ENCODE measurements at places on chromosomes 7 and 10. TPM values are rescaled to one million over a fixed set of nuclear protein-coding genes. Genes with fewer than 3 reads are reported as not detected.

DNA sequence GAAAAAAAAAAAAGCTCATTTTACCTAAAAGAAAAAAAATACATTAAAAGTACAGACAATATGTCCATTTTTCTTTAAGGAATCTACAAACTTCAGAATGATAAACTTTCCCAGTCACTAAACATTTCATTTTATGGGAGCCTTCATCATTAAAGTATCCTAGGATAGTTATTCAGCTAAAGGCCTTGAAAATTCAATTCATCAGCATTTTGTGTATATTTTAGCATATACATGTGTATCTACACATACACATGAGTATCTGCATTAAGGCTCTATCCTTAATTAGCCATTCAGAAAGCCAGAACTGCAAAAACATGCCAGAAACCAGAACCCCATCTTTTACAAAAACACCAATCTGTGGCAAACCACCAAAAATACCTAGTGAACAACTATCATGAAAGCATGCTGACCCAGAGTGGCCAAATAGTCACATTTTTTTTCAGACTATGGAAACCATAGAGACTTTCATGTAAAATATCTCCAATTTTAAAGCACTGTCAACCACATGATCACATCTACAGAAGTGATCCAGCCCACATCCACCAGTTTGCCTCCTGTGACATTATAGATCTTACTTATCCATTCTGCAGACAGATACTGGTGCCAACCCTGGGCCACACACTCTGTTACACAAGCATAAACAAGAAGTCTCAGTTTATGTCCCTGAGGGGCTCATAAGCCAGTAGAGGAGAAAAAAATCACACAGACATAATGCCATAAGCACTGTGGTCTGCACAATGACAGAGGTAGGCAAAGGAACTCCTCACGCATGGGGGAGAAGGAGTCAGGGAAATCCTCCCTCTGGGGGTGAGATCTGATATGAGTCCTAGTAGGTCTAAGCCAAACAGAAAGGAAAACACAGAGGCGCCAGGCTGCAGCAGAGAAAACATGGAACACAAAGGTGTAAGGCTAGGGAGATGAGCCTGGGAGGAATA, 79.2 kb downstream of the SRPK2 start:
- H3K27ac ChIP-seq, result peak overlapping the region; percentile 59
- H3K4me3 ChIP-seq, result no peak overlapping the region
- no peaks in the 10 kb centered on the region for H3K27me3 ChIP-seq
- DNase-seq, result no peak
- peaks cover 35% of the 10 kb centered on the region for H3K4me1 ChIP-seq

DNA sequence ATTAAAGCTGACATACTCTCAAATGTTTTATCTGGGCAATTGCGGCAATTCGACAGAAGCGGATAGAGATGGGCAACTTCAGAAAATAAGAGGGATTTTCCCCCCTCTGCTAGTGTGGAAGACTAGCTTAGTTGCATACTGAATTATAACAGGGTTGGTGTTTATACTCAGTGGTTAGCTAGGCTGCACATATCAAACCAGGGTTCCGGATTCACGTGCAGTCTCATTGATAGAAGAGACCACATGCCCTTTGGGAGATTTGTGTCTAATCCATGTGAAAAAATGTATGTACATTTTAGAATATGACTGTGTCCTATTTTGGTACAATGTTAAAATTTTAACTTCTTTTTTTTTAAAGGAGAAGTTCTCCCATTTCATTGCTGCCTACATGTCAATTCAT, 136.9 kb upstream of the FZD1 start:
- H3K27ac ChIP-seq, result no peak overlapping the region
- H3K4me3 ChIP-seq, result no peak overlapping the region
- no peaks in the 10 kb centered on the region for H3K27me3 ChIP-seq
- peaks cover 8% of the 10 kb centered on the region for H3K36me3 ChIP-seq
- H3K4me1 ChIP-seq, result peaks cover 31% of the 10 kb centered on the region

DNA sequence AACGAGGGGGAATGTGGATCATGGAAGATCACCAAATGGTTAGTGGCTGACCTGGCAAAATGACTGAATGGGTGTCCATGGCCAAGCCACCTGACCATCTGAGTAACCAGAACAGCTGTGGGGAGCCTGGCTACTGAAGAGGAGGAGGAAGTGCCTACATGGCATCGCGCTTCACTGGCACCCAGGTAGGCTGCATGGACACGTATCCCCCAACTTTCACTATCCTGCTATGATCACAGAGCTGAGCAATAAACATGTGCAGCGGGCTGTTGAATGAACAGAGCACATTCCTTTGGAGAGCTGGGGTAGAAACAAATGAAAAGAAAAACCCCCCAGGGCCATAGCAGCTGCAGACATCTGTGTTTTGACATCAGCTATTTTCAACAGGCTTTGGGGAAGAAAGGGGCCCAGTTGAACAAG, 6.5 kb downstream of the AKR1B1 start:
- no peak overlapping the region for H3K4me3 ChIP-seq
- DNase-seq, result no peak
- peaks cover 51% of the 10 kb centered on the region for H3K36me3 ChIP-seq
- H3K27ac ChIP-seq, result peak overlapping the region; percentile 12

DNA sequence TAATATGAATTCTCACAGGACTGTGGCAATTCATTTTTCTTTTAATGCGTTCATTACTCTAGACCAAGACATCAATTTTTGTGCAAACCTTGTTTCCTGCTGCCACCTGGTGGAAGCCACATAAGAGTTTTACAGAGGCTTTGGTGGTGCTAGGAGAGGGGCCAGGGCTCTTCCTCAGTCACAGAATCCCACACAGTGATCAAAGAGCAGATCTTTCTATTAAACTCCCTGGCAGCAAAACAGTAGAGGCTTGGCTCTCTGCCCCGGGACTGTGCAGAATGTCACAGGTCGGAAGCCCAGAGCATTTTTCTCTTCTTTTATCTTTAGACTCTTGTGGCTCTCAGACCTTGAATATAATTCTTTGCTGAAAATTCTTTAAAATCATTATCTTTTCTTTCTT, 506.4 kb upstream of the C7orf33 start:
- H3K4me3 ChIP-seq, result no peak overlapping the region
- DNase-seq, result peak; percentile 62
- no peak overlapping the region for H3K27ac ChIP-seq
- H3K27me3 ChIP-seq, result no peaks in the 10 kb centered on the region

DNA sequence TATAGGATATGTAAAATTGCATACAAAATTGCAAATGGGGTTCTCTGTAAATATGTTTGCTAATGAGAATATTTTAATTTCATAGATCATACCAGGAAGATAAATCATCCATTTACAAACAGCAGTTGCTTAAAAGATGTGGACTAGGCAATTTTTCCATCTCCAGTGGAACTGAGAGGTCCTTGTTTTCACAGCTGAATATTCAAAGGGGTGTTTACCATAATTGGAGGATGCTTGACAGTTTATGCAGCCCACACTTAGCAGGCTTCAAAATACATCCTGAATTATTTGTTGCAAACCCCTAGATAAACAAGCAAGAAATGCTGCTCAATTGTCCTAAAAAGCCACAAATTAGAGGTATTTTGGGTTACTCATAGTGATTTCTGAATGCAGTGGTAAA, 69.9 kb downstream of the ADARB2 start:
- no peak overlapping the region for H3K4me3 ChIP-seq
- H3K4me1 ChIP-seq, result peaks cover 11% of the 10 kb centered on the region
- no peaks in the 10 kb centered on the region for H3K27me3 ChIP-seq
- H3K27ac ChIP-seq, result no peak overlapping the region
- no peaks in the 10 kb centered on the region for H3K36me3 ChIP-seq
- no peak for DNase-seq

GRCh38 chr7:16015981-16016380, 329.5 kb upstream of the MEOX2 start:
- H3K36me3 ChIP-seq, result no peaks in the 10 kb centered on the region
- H3K4me3 ChIP-seq, result no peak overlapping the region
- no peaks in the 10 kb centered on the region for H3K27me3 ChIP-seq
- no peaks in the 10 kb centered on the region for H3K4me1 ChIP-seq
- no peak for DNase-seq

- no peak overlapping the region for H3K27ac ChIP-seq
- 0 out of 2 replicates have a peak, but pooled peaks cover under 1% of the 10 kb centered on the region for H3K36me3 ChIP-seq
- DNase-seq, result no peak
- peaks cover 21% of the 10 kb centered on the region for H3K4me1 ChIP-seq
- H3K4me3 ChIP-seq, result no peak overlapping the region
These were observed 110.4 kb downstream of the TCF7L2 start for GRCh38 chr10:113060201-113061053.

DNA sequence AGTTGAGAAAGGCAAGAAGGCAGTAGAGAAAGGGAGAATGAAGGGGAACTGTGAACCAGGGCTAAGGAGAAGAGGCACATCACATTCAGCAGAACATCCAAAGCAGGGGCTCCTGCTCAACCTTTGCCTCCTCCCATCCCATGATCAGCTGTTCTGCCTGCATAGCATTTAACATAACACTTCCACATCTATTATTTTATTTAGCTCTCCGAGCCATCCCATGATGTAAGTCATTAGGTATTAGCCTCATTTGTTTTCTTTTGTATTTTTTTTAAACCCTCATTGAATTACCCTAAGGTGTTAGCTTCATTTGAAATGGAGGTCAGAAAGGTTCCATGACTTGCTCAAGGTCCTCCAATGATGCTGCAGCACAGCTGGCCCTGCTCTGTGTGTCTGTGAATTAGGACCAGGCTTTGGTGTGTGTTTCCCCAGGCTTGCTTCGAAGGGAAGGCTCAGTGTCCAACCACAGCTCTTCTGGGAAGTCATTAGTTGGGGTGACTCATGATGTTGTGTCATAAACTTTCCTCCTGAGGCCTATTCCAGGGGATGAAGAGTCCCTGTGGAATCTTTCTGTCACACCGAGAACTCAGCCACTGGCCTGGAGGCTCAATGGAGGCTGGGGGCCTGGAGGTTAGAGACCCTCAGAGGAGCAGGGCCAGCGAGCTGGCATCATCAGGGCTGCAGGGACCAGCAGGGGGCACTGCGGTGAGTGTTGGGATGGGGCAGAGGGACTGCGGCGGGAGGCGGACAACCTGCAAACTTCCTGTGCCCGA, 16.5 kb downstream of the NPFFR1 start:
- peaks cover 2% of the 10 kb centered on the region for H3K4me1 ChIP-seq
- no peak overlapping the region for H3K27ac ChIP-seq
- DNase-seq, result peak; percentile 79
- no peak overlapping the region for H3K4me3 ChIP-seq
- peaks cover 9% of the 10 kb centered on the region for H3K27me3 ChIP-seq

LRRC18 gene
- not detected for total RNA-seq

CFTR gene
- 0.89 TPM for total RNA-seq

CTAGE4 gene
- total RNA-seq, result 23.3 TPM

DRGX gene
- not detected for total RNA-seq

GRCh38 chr7:88289564-88290025, 17.1 kb downstream of the STEAP4 start:
- H3K27ac ChIP-seq, result no peak overlapping the region
- H3K4me3 ChIP-seq, result no peak overlapping the region
- no peaks in the 10 kb centered on the region for H3K4me1 ChIP-seq
- no peaks in the 10 kb centered on the region for H3K27me3 ChIP-seq
- DNase-seq, result no peak

DNA sequence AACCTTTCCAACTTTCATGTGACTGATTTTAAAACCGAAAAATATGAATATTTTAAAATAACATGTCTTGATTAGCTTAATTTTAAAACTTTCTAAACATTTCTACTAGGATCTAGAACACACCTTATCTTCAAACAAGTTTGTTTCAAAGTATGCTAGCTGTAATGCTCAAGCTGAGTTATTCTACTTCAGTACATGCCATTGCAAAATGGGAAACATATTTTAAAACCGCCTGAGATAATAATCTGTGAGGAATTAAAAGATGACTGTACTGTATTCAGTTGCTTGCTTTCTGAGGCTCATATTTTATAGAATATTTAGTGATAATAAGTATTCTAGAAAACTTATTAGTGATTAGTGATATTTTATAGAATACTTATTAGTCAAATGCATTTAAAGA, 99.6 kb downstream of the LMBR1 start:
- peaks cover 3% of the 10 kb centered on the region for H3K36me3 ChIP-seq
- peaks cover 43% of the 10 kb centered on the region for H3K4me1 ChIP-seq
- no peak overlapping the region for H3K27ac ChIP-seq
- no peak for DNase-seq
- no peaks in the 10 kb centered on the region for H3K27me3 ChIP-seq

DNA sequence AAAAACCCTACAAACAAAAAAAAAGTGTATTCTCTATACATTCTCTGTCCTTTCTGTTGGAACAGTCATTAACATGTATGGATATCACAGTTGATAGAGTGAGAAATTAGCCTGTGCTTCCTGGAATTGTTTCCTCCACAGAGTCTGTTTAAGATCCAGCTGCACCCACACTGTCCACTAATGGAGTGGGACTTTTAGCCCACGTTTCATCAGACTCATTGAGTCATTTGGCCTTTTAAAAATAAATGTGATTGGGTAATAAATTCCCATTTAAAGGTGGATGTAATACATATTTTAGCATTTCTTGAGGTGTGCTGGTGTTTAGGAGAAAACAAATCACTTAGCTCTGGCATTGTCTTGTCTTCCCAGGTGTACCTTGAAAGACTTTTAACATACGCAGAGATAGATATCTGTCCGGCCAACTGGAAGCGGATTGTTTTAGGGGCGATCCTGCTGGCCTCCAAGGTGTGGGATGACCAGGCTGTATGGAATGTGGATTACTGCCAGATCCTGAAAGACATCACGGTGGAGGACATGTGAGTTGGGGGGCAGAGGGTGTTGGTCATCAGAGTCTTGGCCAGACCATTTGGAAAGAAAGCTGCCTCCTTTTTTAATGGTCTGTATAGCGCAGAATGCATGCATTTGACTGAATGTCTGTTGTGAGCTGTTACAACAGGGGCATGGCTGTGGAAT, 52.3 kb upstream of the GJD4 start:
- H3K27ac ChIP-seq, result no peak overlapping the region
- H3K36me3 ChIP-seq, result no peaks in the 10 kb centered on the region
- no peak overlapping the region for H3K4me3 ChIP-seq

GRCh38 chr10:28581916-28582315, 49.0 kb downstream of the WAC start:
- no peak overlapping the region for H3K4me3 ChIP-seq
- H3K27me3 ChIP-seq, result no peaks in the 10 kb centered on the region
- DNase-seq, result no peak
- H3K4me1 ChIP-seq, result peaks cover 66% of the 10 kb centered on the region

ANKRD2 gene
- not detected for total RNA-seq

GRCh38 chr7:104983076-104983577, 30.9 kb upstream of the KMT2E start:
- H3K4me1 ChIP-seq, result peaks cover 77% of the 10 kb centered on the region
- no peak for DNase-seq
- H3K27me3 ChIP-seq, result no peaks in the 10 kb centered on the region
- H3K4me3 ChIP-seq, result peak overlapping the region; percentile 98
- H3K27ac ChIP-seq, result peak overlapping the region; percentile 100
